Hepatic stellate cell (primary cell): ENCODE measurements at places on chromosomes 12 and 14.
A peak's percentile ranks its signal among the peaks of the same experiment; 100 is the strongest.

GRCh38 chr12:58414398-58414871, 473.1 kb downstream of the ATP23 start:
- no peak for DNase-seq

DNA sequence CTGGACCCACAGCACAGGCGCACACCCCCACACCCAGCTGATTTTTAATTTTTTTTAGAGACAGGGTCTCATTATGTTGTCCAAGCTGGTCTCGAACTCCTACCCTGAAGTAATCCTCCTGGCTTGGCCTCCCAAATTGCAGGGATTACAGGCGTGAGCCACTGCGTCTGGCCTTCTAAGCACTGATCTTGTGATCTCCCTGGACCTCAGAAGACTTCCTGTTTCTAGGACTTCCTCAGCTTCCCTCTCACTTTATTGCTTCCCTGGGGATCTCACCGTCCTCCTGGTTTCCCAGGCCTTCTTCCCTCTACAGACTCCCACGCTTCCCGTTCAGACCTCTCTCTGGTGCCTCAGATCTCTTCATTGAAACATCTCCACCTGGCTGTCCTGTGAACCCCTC, 13.8 kb downstream of the ZNF839 start:
- DNase-seq, result no peak

DNA sequence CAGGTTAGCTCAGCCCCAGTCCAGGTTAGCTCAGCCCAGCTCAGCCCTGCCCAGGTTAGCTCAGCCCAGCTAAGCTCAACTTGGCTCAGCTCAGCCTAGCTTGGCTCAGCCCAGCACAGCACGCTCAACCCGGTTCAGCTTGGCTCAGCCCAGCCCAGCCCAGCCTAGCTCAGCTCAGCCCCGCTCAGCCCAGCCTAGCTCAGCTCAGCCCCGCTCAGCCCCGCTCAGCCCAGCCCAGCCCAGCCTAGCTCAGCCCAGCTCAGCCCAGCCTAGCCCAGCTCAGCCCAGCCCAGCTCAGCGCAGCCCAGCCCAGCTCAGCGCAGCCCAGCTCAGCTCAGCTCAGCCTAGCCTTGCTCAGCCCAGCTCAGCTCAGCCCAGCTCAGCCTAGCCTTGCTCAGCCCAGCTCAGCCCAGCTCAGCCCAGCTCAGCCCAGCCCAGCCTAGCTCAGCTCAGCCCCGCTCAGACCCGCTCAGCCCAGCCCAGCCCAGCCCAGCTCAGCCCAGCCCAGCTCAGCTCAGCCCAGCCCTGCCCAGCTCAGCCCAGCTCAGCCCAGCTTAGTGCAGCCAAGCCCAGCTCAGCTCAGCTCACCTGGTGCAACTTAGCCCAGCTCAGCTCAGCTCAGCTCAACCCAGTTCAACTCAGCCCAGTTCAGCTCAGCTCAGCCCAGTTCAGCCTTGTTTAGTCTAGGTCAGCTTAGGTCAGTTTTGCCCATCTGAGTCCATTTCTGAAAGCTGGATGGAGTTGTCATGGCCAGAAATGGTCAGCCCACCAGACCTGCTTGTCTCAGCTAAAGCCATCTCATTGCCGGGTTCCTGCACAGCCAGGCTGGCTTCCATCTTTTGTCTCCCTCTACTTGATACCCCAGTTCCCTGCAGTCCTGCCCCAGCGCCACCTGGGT, 333.6 kb downstream of the TMEM121 start:
- DNase-seq, result no peak

DNA sequence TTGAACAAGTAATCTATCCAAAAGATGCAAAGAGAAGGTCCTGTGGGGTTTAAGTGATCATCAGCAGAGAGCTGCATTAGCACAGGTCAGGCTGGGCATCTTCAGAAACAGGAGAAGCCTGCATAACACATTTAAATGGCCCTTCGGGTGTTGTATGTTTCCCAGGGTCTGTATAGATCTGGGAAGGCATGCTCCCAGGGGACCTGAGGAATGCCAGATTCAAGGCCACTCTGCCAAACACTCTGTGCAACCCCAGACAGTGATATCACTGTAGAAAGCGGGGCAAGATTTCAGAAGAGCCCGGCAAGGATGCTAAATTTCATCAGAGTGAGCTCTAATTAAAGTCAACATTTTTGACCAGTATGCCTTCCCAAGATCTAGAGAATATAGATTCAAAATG, 92.9 kb downstream of the ARMH4 start:
- no peak for DNase-seq

DNA sequence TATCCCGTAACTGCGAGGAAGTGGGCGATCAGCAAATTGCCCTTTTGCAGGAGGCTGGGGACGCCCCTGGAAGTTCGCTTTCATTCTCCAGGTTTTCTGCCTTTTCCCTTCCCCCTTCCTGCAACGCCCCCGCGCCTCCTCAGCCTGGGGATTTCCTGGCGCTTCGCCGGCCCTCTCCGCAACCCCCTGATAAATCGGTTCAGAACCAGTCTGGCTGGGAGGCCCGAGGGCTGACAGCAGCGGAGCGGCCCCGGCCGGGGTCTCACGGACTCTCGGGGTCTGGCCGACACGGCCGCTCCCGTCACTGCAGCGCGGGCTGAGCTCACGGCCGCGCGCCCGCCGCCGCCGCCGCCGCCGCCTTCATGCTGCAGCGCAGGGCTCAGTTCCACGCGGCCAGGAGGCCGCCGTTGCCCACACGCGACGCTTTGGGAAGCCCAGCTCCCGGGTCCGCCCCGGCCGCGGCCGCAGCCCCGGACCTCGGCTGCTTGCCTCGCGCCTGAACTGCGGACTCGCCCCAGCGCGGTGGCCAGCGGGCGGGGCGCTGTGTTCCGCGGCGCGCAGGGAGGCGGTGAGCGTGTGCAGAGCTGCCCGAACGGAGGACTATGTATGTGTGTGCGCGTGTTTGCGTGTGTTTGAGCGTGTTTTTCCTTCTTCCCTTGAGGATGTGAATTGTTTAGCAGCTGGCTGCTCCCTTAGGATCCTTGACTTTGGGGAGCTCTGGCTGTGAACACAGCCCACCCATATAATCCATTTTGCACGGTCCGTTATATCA, at the start of gene LRFN5:
Gene LRFN5, plus strand, starts transcription at position 345 of the 772 bp plus-strand sequence.
- no peak for DNase-seq

DNA sequence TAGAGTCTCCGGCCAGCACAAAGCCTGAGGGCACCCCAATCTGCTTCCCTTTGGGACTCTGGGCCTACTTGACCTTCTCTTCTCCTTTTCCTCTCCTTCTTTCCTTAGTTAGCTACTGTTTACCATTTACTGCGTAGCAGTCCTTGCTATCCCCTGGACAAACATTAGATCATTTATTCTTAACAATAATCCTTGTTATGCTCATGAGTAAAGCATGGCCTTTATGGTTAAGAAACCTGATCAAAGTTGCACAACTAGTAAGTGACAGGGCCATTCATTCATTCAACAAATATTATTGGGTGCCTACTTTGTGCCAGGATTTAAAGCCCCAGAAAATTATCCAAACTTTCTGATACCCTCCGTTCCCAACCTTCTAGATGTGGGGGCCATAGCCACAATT, 3.2 kb upstream of the HDAC7 start:
- DNase-seq, result no peak

DNA sequence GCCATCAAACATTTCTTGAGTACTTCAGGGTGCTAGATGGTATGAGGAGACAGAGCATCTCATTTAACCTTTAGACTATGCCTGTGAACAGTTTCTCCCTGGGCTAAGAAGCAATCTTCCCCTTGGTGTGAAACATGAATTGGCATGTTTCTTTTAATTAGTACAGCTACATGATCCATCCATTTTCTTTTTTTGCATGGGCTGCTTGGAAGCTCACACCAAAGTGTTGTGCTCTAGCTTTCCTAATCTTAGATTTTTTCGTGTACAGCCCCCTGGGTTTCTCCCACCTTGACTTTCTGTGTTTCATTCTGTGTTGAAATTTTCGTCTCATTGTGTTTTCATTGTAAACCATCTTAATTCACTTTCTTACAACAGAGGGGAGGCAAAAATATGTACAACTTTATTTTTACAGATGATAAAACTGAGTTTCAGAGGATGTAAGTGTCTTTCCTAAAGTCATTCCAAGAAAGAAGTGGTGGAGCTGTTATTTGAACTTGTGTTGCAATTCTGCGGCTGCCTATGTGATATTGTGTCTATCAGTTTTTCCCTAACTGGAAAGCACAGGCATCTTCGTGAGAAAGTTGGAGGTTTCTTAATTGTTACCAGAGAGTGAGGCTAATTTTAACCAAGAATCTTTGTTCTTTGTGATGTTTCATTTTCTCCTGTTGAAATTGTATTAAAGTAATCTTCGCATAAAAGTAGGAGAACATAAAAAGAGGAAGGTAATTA, 64.5 kb downstream of the DAAM1 start:
- DNase-seq, result no peak

DNA sequence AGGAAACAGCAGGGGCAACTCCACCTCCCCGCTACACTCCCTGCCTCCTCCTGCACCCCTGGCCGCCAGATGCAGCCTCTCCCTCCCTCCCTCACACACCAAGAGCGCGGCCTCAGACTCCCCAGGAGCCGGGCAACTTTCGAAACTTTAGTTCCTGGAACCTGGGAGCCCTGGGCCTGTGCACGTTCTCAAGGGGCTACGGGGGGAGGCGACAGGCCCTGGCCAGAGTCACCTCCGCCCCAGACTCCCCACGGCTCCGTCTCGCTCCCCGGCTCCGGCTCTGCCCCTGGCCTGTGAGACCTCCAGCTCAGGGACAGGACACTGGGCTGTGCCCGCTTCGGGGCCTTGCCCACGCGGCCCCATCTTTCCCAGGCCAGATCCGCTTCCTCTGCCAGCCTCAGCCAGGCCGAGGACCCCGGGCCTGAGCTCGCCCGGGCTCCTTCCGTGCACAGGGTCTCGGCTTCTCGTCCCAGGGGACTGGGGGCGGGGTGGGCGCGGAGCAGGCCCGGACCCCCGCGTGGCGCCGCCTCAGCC, 5.5 kb downstream of the AMN start:
- no peak for DNase-seq

DNA sequence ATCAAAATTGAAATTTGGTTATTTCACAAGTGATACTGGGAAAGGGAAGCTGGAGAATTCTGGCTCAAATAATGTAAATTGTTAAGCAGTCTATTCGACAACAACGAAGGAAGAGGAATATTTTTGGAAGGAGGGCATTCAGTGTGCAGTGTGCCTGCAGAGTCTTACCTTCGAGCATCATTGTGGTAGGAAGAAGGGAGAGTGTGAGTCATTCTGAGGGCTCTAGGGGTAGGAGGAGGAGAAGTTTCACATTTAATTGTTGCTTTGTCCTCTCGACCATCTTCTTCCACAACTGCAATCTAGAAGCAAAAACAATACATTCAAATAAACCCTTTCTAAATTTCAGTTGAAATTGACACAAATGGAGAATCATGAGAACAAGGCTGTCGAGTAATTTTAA, 263.0 kb downstream of the ACSS3 start:
- DNase-seq, result no peak

DNA sequence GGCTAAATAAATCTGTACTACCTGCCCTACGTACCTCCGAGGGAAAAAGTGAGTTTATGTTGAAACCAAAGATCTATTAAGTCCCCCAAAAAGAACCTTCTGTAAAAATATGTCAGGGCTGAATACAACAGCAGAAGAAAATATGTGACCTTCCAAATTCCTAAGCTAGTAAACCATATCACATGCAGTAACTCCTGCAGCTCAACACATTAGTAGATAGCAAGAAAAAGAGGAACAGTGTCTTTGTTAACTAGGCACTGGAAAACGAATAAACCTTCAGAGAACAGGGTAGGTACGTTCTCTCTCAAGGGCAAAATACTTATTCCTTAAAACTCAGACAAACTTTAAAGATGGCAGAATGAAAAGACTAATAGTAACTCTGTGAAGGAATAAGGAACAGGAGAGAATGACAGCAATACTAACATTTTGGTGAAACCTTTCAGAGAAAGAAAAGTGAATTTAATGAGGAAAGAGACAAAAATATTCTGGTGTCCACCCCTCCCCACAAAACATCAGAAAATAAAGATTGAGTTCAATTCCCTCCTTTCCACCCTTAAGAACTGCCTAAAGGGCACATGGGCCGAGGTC, 18.0 kb downstream of the CBX5 start:
- DNase-seq, result no peak

DNA sequence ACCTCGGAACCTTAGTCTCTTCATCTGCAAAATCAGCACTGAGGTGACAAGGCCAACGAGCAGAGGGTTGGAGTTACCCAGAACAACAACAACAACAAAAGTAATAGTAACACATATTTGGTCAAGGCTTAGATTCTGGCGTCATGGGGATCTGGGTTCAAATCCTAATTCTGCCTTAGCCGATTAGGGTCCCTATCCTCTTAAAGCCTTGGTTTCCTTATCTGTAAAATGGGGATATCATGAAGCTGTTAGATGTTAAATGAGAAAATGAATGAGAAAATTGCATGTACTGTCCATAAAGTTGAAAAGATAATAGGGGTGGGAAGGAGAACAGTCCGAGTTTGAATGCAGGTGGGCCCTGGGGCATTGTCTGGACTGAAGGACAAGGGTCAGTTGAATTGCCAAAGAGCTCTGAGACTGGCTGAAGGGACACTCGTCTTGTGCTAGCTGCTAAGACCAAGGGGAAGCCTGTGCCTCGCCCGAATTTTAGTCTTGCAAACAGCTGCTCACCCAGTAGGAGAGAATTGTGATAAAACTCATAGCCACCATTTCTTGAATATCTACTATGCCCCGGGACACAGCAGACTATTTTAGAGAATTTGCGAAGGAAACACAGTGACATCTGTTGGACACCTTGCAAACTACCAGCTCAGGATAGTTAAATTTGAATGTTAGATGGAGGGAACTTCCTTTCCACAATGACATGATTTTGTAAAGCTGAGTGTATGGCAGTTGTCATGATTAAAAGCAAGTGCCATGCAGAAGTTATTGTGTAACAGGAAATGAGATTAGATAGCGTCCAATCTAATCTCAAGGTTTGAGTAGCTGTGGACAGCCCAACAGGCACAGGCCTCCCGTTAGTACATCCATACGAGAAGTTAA, 6.8 kb upstream of the HNF1A start:
- peak; percentile 73 for DNase-seq

DNA sequence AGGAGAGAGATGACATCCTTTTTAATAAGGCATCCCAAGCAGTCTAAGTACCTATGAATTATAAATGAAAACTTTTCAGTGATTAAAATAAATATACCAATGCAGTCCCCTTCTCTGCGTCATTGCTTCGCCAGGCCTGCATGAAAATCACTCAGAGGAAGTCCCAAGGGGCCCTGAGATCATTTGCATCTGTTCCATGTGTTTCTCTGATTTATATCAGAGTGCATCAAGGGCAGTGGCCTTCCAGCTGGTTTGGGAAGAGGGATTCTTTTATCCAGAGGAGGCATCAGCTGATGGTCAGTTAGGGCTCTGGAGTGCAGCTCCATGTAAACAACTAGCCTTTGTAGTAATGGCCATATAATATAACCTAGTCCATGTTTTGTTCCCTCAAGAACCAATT, 210.1 kb downstream of the RGS6 start:
- no peak for DNase-seq

GRCh38 chr14:42174357-42174756, 567.7 kb downstream of the LRFN5 start:
- DNase-seq, result no peak

- DNase-seq, result no peak
These were observed 139.1 kb upstream of the PELI2 start for GRCh38 chr14:55979096-55979495.
